ENCODE measurements at places on chromosomes 1 and 21.

DNA sequence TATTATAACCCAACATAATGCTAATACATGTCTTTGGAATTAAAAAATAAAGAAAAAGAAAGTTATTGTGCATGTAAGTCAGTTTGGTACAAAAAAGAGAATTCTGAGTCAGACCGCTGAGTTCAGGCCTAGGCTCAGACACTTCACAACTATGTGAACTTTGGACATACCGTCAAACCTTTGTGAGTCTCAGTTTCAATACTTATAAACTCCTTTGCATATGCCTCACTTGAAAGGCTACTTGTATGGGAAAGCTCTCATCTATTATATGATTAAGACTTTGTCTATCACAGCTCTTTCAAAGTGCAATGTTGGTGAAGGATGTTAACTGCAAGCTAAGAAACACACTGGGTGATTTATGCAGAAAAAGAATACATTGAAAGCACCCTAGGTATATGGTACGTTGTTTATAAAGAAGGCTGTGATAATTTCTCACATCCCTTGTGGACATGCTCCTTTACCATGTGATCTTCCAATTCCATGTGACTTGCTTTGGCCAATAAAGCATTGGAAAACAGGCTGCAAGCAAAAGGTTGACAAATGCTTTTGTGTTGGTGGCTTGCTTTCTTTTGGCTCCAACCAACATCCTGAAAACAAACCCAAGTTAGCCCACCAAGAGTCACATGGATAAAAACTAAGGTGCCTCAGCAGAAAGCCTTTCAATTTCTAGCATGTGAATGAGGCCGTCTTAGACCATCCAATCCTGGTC lies 49.6 kb downstream of the INTS7 start:
- DNase-seq, result no peak

- DNase-seq, result no peak
Measured at GRCh38 chr1:45079533-45079932, 67.5 kb downstream of the UROD start.

DNA sequence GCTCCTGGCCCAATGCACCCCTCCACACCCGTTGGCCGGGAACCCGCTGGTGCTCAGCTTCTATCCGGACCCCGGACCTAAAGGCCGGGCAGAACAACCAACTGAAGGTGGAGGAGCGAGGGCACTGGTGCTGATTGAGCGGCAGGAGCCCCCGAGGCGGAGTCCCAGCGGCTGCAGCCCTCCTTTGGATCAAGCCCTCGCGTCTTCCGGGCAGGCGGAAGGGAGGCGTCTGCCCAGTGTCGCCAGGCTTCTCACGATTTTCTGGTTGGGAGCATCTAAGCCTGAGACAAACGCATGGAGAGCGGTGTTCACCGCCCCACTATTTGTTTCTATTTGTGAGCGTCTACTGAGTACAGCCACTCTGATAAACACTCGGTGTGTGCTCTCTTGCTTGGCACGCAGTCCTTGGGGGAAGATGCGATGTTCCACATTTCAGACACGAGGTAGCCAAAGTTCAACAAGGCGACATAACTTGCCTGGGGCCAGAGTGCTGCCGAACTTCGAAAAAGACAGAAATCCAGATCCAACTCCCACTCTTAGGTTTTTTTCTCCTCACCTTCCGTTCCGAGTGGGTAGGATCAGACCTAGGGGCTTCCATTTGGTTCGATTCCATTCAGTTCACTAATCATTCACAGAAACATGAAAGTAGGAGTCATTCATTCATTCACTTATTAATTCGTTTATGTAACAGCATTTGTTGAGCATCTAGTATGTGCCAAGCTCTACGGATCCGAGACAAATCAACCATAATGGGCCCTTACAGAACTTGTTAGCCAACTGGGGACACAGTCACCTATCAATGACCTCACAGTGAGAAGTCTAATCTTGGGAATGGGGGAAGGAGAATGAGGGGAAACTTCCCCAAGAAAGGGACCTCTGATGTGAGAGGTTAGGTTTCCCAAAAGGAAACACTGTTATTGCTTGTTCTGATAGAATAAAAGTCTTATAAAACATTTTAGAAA lies 4.9 kb upstream of the DMRTA2 start:
- DNase-seq, result no peak

DNA sequence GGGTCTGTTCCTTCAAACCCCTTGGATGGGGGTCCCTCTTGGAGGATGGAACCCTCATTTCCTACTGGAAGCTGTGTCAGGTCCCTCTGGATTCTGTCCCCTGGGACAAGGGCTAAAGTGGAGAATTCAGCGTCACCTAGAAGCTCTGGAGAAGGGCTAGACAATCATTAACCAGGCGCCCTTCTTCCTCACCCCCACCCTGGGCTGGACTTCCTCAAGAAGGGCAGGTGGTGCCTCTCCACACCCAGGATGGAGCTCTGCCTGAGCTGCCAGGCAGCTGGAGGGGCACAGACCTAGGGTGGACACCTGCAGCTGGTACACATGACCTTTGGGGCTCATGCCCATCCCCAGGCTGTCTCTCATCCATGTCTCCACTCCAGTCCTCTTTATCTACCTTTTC lies 3.6 kb downstream of the CELF3 start:
- no peak for DNase-seq

DNA sequence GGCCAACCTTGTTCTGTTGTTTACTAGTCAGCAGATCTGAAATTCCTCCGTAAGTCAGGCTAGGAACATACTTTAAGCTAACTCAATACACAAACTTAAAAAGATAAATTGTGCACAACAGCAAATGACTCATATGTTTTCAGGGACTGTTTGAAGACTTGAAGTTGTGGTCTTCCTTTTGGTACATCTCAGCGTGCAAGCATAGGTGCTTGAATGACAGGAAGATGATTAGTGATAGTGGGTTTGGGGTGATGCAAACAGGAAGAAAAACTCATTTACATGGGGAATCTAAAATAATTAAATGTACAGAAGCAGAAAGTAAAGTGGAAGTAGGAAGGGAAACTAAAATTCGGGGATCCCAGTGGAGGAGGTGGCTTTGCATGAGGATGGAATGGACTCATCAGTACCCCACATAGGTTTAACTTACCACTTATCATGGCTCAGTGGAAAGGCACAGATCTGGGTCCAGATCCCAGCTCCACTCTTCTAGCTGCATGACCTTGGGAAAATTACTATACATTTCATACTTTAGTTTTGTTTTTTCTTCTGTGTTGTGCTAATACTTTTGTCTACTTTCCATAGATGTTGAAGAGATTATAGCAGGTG lies 122.3 kb downstream of the XCL2 start:
- no peak for DNase-seq

- DNase-seq, result no peak
Measured at GRCh38 chr1:163914785-163915413, 593.1 kb downstream of the NUF2 start.

GRCh38 chr1:84887261-84887934 lies 5.6 kb downstream of the LPAR3 start:
- DNase-seq, result no peak

DNA sequence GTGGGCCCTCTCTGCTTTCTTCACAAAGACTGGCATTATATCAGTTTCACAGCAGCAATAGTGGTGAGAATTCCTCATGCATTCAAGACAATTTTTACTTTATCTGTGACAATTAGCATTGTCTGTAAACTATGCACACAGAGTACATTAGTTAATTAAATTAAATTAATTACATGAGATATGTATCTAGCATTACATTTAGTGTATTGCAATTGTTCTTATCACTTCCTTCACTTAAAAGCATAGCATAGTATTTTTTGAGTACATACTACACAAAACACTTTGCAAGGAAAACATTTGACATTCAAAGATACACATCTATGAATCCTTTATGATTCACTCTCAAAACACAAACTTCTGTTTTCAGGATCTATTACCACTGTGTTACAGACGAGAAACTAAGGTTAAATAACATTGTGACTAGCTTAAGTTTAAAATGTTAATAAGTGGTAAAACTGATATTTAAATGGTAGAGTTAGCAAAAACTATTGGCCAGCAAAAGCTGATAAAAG lies 1542.6 kb downstream of the PLA2G4A start:
- DNase-seq, result no peak

GRCh38 chr1:165114022-165114888 lies 242.3 kb downstream of the LMX1A start:
- no peak for DNase-seq
